ENCODE measurements at places on chromosomes 3 and 15. TPM values are rescaled to one million over a fixed set of nuclear protein-coding genes. Genes with fewer than 3 reads are reported as not detected.

- H3K27ac ChIP-seq: no peak overlapping the region
- H3K4me1 ChIP-seq: no peaks in the 10 kb centered on the region
- no peaks in the 10 kb centered on the region for H3K36me3 ChIP-seq
- H3K4me3 ChIP-seq: no peak overlapping the region
These were observed 97.1 kb downstream of the MEX3B start for GRCh38 chr15:81948751-81949150.

DNA sequence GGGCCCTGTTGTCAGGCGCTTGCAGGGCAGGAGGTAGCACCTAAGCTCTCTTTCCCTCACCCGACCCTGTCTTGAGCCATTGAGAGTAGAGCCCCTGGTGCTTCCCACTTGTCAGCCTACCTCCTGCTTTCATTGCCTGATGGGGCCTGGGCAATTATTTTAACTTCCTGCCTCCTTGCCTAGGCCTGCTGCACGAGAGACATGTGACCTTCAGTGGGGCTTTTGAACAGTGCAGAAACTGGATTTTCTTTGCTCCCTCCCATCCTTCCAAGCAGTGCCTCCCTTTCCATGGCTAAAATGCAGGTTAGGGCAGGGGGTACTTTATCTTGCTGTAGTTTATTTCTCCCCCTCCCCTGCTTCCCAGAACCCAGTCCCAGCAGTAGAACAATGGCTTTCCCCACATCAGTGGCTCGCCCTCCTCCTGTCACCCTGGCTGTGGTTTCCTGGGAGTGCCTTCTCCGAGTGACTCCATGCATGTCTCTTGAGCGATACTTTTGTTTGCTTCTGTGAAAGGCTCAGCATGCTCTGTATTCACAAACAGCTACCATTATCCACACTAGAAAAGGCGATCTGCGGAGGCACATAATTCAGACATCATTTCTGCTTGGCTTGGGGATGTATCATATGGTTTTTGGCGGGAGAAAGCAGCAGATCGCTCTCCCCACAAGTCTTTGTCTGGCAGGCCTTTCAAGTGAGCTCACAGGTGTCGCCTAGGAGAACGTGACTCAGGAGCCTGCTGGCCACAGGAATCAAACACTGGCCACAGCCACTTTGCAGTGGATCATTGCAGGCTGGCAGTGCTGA is 24.1 kb downstream of the PDIA5 start:
- no peaks in the 10 kb centered on the region for H3K27me3 ChIP-seq
- no peaks in the 10 kb centered on the region for H3K4me1 ChIP-seq
- no peak overlapping the region for H3K27ac ChIP-seq
- DNase-seq: no peak

DNA sequence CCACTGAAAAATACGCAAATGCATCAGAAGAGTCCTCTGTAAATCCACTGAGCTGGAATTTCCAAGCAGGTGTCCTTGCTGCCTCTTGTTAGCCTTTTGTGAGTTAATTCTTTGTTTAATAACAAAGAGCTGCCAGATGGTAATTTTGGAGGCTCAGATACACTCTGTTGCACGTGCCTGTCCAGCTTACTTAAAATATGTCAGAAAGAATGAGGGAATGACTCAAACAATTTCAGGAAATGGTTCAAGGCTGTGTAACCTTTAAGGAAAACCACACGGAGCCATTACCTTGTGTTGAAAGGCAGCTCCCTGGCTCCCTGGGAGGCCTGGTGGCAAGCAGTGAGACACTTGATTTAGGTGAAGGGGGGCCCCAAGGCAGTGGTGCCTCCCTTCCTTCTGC is 302.2 kb upstream of the CTDSPL start:
- H3K4me3 ChIP-seq: no peak overlapping the region
- no peak overlapping the region for H3K27ac ChIP-seq
- no peaks in the 10 kb centered on the region for H3K4me1 ChIP-seq
- no peak for DNase-seq
- H3K36me3 ChIP-seq: no peaks in the 10 kb centered on the region

DNA sequence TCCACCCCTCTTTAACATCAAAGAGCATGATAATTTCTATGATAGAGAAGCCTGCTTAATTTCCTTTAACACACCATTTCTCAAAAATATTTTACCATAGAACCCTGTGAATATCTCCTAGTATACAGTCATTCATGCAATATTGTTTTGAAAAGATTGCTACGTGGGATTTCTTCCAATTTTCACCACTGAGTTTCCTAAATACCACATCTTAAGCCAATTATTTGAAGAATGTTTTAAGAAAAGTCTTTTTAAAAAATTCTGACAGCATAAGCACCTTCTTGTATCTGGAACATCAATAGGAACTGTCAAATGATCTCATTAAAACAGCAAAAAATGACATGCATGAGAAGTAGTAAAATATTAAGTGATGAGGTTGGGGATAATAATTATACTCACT is 1126.7 kb downstream of the TUSC7 start:
- no peaks in the 10 kb centered on the region for H3K4me1 ChIP-seq
- no peaks in the 10 kb centered on the region for H3K36me3 ChIP-seq
- no peak overlapping the region for H3K27ac ChIP-seq
- no peak overlapping the region for H3K4me3 ChIP-seq

RPL14 gene
- 2,051 TPM for total RNA-seq

GRCh38 chr3:12963922-12964701 is 109.1 kb downstream of the IQSEC1 start:
- H3K4me3 ChIP-seq: no peak overlapping the region
- peaks cover 41% of the 10 kb centered on the region for H3K4me1 ChIP-seq
- peak; percentile 70 for DNase-seq
- H3K27me3 ChIP-seq: no peaks in the 10 kb centered on the region
- H3K27ac ChIP-seq: no peak overlapping the region

CHRD gene
- 0.53 TPM for total RNA-seq

RPP14 gene
- 18.1 TPM for total RNA-seq

DNA sequence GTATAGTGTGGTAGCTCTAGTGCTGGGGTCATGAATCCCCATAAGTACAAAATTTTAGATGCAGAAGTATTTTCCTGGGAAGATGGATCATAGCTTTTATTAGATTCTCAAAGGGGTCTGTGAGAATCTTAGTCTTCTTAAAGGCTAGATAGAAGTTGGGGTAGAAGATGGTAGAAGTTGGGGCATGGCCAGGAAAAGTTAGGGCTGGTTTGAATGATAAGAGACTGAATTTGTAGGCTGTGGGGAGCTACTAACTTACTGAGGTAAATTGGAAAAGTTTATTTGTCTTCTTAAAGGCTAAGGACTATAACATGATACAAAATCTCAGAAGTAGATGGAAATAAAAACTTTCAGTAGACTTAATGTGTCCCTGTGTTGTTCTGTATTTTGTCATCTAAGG is 1.6 kb upstream of the UBE2Q2 start:
- no peaks in the 10 kb centered on the region for H3K27me3 ChIP-seq
- H3K4me3 ChIP-seq: no peak overlapping the region
- DNase-seq: no peak
- peaks cover 22% of the 10 kb centered on the region for H3K4me1 ChIP-seq

- no peak overlapping the region for H3K4me3 ChIP-seq
- no peak overlapping the region for H3K27ac ChIP-seq
- H3K36me3 ChIP-seq: no peaks in the 10 kb centered on the region
- H3K4me1 ChIP-seq: peaks cover 3% of the 10 kb centered on the region
These were observed 109.1 kb upstream of the COL8A1 start for GRCh38 chr3:99529265-99529664.

DNA sequence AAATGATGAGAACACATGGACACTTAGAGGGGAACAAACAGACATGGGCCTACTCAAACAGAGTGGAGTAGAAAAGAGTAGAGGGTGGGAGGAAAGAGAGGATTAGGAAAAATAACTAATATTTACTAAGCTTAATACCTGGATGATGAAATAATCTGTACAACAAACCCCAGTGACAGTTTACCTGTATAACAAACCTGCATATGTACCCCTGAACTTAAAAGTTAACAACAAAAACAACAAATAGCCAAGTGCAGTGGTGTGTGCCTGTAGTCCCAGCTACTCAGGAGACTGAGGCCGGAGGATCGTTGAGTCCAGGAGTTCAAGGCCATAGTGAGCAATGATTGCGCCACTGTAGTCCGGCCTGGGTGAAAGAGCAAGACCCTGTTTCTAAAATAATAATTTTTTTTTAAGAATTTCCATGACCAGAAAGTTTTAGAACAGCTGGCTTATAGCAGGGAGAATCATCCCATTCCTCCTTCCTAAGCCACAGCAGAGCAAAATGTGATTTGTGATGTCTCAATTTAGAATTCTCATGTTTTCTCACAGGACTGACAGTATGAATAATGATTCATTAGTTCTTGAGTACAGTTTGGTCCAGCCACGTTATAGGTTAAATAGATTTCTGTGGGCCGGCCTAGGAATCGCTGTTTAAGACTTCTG is 150.0 kb downstream of the ZNF609 start:
- no peaks in the 10 kb centered on the region for H3K27me3 ChIP-seq
- no peak overlapping the region for H3K4me3 ChIP-seq

DNA sequence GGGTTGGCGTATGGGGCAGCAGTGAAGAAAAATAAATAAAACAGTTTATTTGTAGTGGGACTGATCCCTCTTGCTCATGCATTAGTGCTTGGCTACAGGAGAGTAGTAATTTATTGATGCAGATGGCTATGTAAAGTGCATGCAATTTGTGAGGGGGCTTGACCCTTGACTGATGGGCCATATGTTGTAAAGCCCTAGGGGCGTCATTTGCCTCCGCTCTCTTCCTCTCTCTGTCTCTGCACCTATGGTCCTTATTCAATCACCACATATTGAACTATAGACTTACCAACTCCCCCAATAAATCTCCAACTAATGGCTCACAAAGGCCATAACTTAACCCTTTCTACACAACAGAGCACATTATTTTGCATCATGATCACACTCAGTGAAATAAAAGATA is 227.7 kb downstream of the ROBO2 start:
- no peak for DNase-seq
- H3K27me3 ChIP-seq: no peaks in the 10 kb centered on the region
- no peak overlapping the region for H3K4me3 ChIP-seq

DNA sequence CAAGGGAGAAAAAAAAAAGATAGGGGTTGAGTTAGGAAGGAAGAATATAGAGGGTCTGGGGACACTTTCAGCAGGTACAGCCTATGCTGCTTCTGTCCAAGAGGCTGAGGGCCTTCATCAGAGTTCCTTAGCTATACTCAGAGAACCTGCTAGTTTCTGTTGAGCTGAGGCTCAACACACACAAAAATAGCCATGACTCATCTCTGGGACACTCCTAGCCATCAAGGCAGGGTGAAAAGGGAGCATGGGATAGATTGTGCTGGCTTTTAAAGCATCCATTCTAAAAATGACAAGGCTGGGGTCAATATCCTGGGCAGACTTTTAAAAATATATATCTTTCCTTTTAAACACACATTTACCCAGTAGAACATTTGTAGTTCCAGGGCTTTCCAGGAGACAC is 2.8 kb upstream of the RTP2 start:
- no peak for DNase-seq
- H3K4me1 ChIP-seq: no peaks in the 10 kb centered on the region
- H3K4me3 ChIP-seq: no peak overlapping the region

- peaks cover 10% of the 10 kb centered on the region for H3K4me1 ChIP-seq
- no peak for DNase-seq
- H3K27me3 ChIP-seq: no peaks in the 10 kb centered on the region
- H3K4me3 ChIP-seq: no peak overlapping the region
- no peaks in the 10 kb centered on the region for H3K36me3 ChIP-seq
These were observed 16.3 kb downstream of the BMF start for GRCh38 chr15:40092256-40092978.

GRCh38 chr15:40090774-40091455 is 17.8 kb downstream of the BMF start:
- no peak overlapping the region for H3K27ac ChIP-seq
- no peaks in the 10 kb centered on the region for H3K27me3 ChIP-seq
- DNase-seq: no peak
- peaks cover 8% of the 10 kb centered on the region for H3K4me1 ChIP-seq

- DNase-seq: no peak
- H3K4me3 ChIP-seq: no peak overlapping the region
- H3K36me3 ChIP-seq: no peaks in the 10 kb centered on the region
- H3K27ac ChIP-seq: no peak overlapping the region
- no peaks in the 10 kb centered on the region for H3K4me1 ChIP-seq
These were observed 404.2 kb upstream of the CDIN1 start for GRCh38 chr15:36175186-36175740.

- no peaks in the 10 kb centered on the region for H3K4me1 ChIP-seq
- no peaks in the 10 kb centered on the region for H3K27me3 ChIP-seq
These were observed 5.3 kb downstream of the PLSCR2 start for GRCh38 chr3:146464005-146464595.

SAXO2 gene
- total RNA-seq: 0.67 TPM

DNA sequence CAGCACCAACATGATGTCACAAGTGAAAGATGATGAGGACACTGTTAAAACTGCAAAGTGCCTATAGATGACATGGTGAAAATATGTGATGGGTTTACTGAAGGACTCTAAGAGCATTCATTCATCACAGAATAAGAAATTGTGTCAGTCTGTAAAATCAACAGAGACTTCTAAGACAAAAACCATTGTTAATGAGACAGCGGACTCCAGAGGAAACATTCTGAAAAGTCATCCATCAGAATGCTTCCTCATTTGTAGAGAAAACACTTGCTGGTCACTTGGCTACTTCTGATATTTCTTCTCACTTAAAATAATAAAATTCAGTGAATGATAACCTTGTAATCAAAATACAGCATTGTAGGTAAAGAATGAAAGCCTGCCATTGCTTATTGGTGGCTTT is 7.3 kb downstream of the PLSCR4 start:
- peaks cover 29% of the 10 kb centered on the region for H3K4me1 ChIP-seq
- H3K36me3 ChIP-seq: no peaks in the 10 kb centered on the region
- peak; percentile 41 for DNase-seq
- H3K27me3 ChIP-seq: no peaks in the 10 kb centered on the region

DNA sequence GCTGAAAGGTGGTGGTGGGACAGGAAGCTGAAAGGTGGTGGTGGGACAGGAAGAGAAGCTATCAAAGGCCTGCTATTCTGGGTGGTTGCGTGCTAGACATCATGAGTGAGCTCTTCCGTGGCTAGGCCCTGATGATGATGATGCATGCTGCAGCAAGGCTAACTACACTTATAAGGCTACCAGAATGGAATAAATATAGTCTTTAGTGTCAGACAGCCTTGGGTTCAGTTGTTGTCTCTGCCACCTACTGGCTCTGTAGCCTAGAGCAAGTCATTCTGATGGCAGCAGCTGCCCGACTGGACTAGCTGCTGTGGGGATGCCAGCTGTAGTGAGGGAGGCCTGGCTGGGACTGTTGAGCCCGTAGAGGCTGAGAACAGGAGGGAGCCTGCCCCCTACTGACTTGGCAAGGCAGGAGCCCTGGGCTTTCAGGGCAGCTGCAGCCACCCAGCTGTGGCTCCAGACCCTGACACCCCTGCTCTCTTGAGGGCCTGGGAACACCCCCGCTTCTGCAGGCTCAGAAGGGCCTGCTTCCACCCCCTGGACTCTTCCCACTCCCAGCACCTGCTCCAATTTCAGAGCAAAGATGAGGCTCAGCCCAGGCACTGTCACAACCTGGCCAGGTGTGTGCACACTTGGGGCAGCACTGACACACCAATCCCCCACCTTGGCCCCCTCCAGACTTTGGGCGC is 21.4 kb upstream of the ZBED2 start:
- DNase-seq: no peak
- no peak overlapping the region for H3K4me3 ChIP-seq
- H3K36me3 ChIP-seq: no peaks in the 10 kb centered on the region
- no peak overlapping the region for H3K27ac ChIP-seq

- no peaks in the 10 kb centered on the region for H3K36me3 ChIP-seq
- H3K27ac ChIP-seq: no peak overlapping the region
- H3K4me1 ChIP-seq: peaks cover 5% of the 10 kb centered on the region
- H3K4me3 ChIP-seq: no peak overlapping the region
These were observed 105.0 kb downstream of the SSR3 start for GRCh38 chr3:156449710-156450574.
